ENCODE measurements at places on chromosomes 6 and 20. TPM values are rescaled to one million over a fixed set of nuclear protein-coding genes. Genes with fewer than 3 reads are reported as not detected.
A peak's percentile ranks its signal among the peaks of the same experiment; 100 is the strongest.

- H3K27ac ChIP-seq, result no peak overlapping the region
- H3K27me3 ChIP-seq, result no peaks in the 10 kb centered on the region
- H3K4me1 ChIP-seq, result peaks cover 2% of the 10 kb centered on the region
- no peak overlapping the region for H3K4me3 ChIP-seq
- peak; percentile 73 for DNase-seq
Observed at GRCh38 chr6:55758156-55758937, 117.0 kb downstream of the BMP5 start.

GRCh38 chr20:37927410-37928095, 24.6 kb downstream of the VSTM2L start:
- H3K4me1 ChIP-seq, result no peaks in the 10 kb centered on the region
- no peak overlapping the region for H3K27ac ChIP-seq
- no peak for DNase-seq
- H3K4me3 ChIP-seq, result no peak overlapping the region
- H3K27me3 ChIP-seq, result peaks cover 25% of the 10 kb centered on the region
- no peaks in the 10 kb centered on the region for H3K36me3 ChIP-seq

DNA sequence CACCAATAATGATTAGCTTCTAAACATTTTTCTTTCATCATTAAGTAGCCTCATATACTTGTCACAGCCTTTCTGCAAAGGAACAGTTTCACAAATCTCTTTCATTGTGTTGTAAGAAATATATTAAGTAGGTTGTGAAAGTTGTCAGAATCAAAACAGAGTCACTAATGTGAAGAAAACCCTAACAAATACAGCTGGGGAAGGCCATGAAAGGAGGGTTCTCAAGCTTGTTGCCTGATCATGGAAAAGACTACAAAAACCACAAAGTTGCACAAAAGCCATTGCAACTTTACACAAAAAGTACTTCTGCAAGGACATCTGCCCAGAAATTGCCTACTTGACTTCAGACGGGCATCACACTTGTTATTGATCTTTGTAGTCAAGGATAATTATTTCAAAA, 216.1 kb downstream of the ALDH8A1 start:
- no peak for DNase-seq
- H3K27ac ChIP-seq, result no peak overlapping the region
- no peaks in the 10 kb centered on the region for H3K4me1 ChIP-seq
- no peaks in the 10 kb centered on the region for H3K36me3 ChIP-seq
- H3K4me3 ChIP-seq, result no peak overlapping the region

DNA sequence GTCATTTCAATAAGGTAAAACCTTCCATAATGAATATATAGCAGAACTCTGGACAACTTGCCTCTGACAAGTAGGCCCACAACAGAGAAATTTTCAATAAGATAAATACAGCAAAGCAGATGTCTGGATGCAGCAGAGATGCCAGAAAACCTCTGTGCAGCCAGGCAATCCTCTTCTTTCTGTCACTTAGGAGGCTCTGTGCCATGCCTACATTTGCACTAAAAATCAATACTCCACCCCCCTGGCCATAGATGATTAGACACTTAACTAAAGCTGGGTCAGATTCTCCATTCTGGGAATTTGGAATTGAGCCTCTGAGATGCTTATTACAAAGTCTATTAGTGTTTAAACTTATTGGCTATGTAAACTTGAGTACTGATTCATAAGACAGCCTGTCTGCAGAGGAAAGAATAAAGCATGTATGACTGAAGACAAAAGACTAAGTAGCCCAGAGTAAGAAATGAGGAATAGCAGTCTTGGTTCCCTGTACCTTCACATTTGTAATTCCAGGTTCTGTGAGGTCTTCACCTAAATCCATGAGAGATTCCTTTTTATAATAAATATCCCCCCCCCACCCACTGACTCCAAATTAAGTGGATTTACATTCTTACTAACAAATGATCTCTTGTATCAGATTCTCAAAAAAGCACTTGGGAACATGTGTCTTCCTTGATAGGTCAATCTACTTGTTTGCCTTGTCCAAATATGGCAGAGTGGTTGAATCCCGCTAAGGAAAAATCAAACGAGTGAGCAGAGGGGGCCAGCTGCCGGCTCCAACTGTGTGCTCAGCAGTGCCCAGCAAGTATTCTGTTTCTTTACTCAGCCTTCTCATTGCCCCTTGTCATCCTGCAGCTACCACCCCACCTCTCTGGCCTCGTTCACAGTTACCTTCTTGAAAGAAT, 20.4 kb downstream of the MAN1A1 start:
- H3K4me1 ChIP-seq, result no peaks in the 10 kb centered on the region
- no peak for DNase-seq
- H3K4me3 ChIP-seq, result no peak overlapping the region
- H3K27me3 ChIP-seq, result no peaks in the 10 kb centered on the region

GRCh38 chr6:44789806-44790205, 402.3 kb downstream of the CDC5L start:
- no peaks in the 10 kb centered on the region for H3K27me3 ChIP-seq
- H3K27ac ChIP-seq, result no peak overlapping the region
- peaks cover 2% of the 10 kb centered on the region for H3K4me1 ChIP-seq
- no peak for DNase-seq
- H3K4me3 ChIP-seq, result no peak overlapping the region

Gene TAF4
- 2.8 TPM for total RNA-seq

Gene FOXA2
- not detected for total RNA-seq

All from fibroblast of lung (primary cell).